ENCODE measurements at places on chromosomes 3 and 15.

DNA sequence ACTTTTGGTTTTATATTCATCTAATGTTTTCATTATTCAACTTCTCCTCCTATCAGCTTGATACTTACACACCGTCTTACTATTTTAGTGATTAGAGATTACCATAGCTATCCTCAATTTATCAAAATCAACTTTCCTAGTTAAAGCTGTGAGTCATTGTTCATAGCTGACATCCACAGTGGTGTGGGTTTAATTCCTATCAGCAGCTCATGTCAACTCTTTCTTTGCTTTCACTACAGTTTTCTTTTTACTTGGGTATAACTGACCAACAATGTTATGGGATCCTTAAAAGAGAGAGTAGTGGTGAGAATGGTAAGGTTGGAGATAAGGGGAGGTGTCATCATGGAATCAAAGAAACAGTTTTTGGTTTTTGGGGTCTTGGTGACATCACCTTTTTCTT lies 112.7 kb downstream of the NFKBIZ start:
- DNase-seq, result no peak
- H3K27ac ChIP-seq, result no peak overlapping the region
- H3K36me3 ChIP-seq, result no peaks in the 10 kb centered on the region
- H3K27me3 ChIP-seq, result no peaks in the 10 kb centered on the region
- H3K4me1 ChIP-seq, result no peaks in the 10 kb centered on the region

DNA sequence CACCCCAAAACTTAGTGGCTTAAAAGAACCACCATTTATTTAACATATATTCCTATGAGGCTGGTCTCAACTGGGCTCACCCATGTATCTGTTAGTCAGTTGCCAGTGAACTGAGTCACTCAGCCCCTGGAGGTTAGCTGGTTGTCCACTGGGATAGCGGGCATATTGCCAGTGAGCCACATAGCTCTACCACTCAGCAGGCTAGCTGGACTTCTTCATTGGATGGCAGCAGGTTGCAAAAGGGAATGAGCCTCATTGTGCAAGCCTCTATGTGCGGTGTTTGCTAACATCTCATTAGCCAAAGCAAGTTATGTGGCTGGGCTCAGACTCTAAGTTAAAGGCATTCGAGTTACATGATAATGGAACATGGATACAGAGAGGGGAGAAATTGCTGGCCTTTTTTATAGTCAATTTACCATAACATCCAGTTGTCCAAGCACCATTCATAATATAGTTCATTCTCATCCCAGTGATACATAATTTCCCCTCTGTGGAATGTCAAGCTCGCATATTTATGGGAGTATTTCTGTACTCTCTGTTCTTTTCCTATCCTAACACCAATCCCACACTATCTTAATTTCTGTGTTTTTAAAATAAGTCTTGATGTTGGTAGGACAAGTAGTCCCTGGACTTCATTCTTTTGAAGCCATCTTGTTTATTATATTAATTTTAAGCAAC lies 8.7 kb downstream of the BTD start:
- H3K36me3 ChIP-seq, result no peaks in the 10 kb centered on the region
- no peak overlapping the region for H3K27ac ChIP-seq
- no peak for DNase-seq
- no peaks in the 10 kb centered on the region for H3K27me3 ChIP-seq

- no peaks in the 10 kb centered on the region for H3K36me3 ChIP-seq
- H3K27me3 ChIP-seq, result no peaks in the 10 kb centered on the region
- peaks cover 2% of the 10 kb centered on the region for H3K4me1 ChIP-seq
- H3K27ac ChIP-seq, result no peak overlapping the region
- DNase-seq, result no peak
- H3K4me3 ChIP-seq, result no peak overlapping the region
Measured at GRCh38 chr3:13433912-13434311, 13.8 kb upstream of the NUP210 start.

DNA sequence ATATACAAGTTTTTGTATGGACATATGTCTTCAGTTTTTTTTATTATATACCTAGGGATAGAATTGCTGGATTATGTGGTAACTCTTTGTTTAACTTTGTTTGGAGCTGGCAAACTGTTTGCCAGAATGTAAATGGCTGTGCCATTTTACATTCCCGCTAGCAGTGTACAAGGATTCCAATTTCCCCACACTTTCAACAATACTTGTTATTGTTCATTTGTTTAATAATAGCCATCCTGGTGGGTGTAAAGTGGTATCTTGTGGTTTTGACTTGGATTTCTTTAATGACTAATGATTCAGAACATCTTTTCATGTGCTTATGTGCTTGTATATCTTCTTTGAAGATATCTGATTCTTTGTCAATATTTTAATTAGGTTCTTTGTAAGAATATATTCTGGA lies 64.4 kb downstream of the ZNF609 start:
- no peak for DNase-seq
- no peak overlapping the region for H3K27ac ChIP-seq
- peaks cover 17% of the 10 kb centered on the region for H3K4me1 ChIP-seq
- H3K36me3 ChIP-seq, result peaks cover 3% of the 10 kb centered on the region
- no peak overlapping the region for H3K4me3 ChIP-seq

DNA sequence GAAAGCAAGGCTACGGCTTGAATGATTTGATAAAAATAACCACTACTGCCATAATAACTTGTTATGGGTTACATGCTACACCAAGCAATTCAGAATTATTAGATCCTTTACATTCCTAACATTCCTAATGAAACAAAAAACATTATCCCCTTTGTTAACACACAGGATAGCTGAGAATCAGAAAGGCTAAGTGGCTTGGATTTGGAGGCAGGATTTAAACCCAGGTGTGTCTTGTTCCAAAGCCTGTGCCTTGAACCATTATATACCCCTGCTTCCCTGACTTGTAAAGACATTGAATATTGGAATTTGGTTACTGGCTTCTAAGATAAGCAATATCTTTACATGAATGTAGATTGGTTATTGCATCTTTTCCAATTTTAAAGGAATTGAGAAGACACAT lies 417.1 kb upstream of the GOLIM4 start:
- H3K36me3 ChIP-seq, result no peaks in the 10 kb centered on the region
- DNase-seq, result no peak
- H3K4me1 ChIP-seq, result peaks cover 13% of the 10 kb centered on the region
- H3K4me3 ChIP-seq, result no peak overlapping the region
- H3K27me3 ChIP-seq, result no peaks in the 10 kb centered on the region

- DNase-seq, result no peak
- no peaks in the 10 kb centered on the region for H3K36me3 ChIP-seq
- no peaks in the 10 kb centered on the region for H3K27me3 ChIP-seq
- no peak overlapping the region for H3K27ac ChIP-seq
Measured at GRCh38 chr3:65201926-65202325, 514.1 kb upstream of the ADAMTS9 start.

GRCh38 chr3:77816366-77816765 lies 776.5 kb downstream of the ROBO2 start:
- no peaks in the 10 kb centered on the region for H3K4me1 ChIP-seq
- no peak for DNase-seq
- no peaks in the 10 kb centered on the region for H3K27me3 ChIP-seq
- no peak overlapping the region for H3K27ac ChIP-seq
